NCI-H2171 treated with DMSO at 0.1 percent for 48 hours (cell line): ENCODE measurements at places on chromosomes 7 and 10.

DNA sequence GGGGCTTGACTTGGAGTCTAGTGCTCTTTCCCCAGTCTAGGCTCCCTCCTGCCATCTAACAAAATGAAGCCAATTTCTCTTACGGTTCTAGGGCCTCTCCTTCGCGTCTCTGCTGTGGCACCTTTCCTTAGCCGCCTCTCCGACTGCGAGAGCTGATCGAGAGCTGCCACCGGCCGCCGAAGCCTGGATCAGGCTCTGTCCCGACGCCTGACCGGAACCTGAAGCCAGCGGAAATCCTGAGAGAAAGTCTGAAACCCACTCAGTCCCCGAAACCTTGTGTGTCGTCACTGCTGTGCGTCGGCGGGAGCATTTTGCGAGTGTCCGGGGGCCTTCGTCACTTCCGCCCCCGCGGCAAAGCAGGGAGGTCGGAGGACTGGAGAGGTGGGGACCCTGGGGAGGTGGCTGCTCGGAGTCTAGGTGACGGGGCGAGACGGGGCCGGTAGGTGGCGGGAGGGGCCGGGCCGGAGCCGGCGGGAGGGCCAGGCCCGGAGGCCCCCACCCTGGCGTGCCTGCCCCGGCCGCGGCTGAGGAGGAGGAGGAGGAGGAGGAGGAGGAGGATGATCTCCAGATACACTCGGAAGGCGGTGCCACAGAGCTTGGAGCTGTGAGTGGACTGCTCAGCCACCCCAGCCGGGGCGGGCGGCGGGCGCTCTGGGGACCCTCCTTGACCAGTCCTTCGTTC, at the start of the genes ECD and FAM149B1:
ECD (minus strand) TSS at position 226 of the 682 bp plus-strand sequence. CDS start 4,071 bp downstream, outside the sequence.
FAM149B1 (plus strand) TSS at position 337 of the 682 bp plus-strand sequence; CDS start at position 558, 221 bp downstream.
- DNase-seq = peak; percentile 77

- no peak for DNase-seq
Measured at GRCh38 chr7:55191161-55191925, 172.5 kb downstream of the EGFR start.

DNA sequence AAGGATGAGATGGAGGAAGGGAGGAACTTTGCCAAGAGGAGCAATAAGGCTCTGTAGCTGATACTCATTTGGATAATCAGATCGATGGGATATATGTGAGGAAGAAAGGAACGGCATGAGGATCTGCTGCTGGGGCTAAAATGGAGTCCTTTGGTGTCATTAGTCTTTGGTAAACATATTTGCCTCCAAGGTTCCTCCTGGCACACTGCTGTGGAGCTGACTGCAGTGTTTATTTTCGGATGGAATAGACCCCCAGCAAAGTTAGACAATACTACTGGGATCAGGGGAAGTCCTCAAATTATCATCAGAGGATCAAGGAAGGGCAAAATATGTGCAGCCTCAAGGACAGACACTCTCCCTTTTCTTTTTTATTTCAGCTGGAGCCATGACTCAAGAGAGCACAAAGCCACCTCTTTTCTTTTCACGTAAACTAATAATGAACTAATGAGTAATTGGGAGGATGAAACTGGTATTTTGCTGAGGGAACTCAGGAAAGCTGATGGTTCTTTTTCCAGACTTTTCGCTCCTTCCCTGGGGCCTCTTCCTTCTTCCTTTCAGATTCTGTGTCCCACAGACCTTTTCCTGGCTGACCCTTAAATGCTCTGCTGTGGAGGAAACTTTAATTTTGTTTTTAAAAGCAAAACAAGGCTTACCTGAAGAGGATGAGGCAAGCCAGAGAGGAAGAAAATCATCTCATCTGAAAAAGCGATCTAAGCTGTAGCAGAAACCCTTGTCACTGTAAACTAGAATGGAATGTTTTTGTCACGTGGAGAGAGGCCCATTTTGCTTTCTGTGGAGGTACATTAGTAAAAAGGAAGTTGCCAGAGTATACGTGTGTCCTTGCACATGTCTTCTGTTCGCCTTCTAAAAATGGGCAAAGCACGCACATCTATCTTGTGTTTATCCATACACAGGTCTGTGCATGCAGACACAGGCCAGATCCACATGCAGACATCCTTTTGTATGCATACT, 33.3 kb downstream of the LRMDA start:
- DNase-seq = no peak

GRCh38 chr10:122244001-122244975, 26.8 kb upstream of the BTBD16 start:
- no peak for DNase-seq

GRCh38 chr10:13613519-13613918, 26.8 kb downstream of the PRPF18 start:
- DNase-seq = peak; percentile 42

DNA sequence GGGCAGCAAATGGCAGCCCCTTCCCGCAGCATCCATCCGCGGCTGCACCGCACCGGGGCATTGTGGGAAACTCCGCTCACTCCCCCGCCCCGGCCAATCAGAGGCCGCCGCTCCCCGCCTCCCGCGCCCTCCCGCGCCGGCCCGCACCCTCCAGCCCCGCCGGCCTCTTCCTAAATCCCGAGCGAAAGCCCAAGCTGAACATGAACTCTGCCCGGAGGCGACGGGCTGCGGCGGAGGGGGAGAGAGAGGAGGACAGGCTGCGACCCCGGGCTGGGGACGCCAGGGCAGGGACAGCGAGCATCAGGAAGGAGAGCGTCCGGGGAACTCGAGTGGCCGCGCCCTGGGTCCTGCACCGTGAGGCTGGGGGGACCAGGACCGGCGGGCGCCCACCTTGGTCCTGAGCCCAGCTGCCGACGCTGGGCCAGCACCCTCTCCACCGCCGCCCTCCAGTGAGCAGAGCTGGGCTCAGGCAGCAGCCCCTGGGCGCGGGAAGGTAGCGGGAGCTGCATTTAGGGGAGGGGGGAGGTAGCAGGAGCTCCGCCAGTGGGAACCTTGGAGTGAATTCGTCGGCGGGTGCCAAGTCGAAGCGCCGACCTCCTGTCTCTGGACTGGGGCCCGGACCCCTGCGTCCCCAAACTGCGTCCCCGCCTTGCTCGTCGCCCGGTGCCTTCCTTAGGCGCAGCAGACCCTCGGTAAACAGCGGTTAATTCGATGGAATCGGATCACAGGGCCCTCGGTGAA, at the start of gene DGKI:
DGKI (minus strand) TSS at position 148 of the 741 bp plus-strand sequence.
- peak; percentile 11 for DNase-seq
